Activated T-helper 2 cell treated with anti-CD3 and anti-CD28 coated beads, Interferon-gamma antibody, Interleukin-2, Interleukin-4, amounts not matched to agents 10 μg/mL and 5 μg/mL and 100 μg/mL, durations not matched to agents 14 hours and 24 hours and 36 hours (primary cell): ENCODE measurements at places on chromosomes 5 and 9.

DNA sequence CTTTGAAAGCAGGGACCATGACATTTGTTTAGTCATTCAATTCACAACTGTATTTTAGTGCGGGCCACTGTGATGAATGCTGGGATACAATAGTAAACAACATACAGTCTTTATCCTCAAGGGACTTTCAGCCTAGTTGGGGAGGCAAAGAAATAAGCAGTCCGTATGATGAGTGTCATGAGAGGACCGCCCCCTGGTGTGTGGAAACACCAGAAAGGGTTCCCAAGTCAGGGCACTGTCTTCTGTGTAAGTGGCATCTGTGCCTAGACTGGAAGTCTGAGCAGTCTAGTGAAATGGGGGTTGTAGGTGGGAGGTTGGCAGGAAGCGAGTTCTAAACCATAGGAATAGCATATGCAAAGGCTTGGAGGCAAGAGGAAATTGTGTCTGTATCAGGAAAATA lies 6.8 kb downstream of the C9orf43 start:
- no peak for DNase-seq

DNA sequence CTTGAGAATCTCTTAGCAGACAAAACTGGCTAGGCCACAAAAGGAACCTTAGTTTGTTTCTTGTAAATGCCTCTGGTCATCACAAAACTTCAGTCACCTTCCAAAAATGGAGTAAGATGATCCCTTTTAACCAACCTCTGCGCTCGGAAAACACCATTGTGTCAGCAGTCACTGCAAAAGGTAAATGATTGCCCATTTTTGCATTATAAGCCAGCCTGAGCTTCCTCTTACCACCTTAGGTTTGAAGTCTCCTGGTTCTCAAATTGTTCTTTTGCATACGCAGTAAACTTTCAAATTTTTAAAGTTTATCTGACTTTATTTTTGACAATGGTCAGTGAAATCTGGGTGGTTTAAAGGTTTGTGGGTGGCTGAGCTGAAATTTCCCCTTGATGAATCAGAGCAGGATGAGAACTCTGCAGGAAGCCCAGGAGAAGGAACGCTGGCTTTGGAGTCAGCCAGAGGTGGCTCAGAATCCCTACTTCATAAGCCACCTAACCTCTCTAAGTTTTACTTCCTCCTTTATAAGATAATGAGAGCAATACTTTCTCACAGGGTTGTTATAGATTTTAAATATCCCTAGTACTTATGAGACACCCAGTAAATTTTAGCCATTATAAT lies 131.4 kb downstream of the MED10 start:
- no peak for DNase-seq

DNA sequence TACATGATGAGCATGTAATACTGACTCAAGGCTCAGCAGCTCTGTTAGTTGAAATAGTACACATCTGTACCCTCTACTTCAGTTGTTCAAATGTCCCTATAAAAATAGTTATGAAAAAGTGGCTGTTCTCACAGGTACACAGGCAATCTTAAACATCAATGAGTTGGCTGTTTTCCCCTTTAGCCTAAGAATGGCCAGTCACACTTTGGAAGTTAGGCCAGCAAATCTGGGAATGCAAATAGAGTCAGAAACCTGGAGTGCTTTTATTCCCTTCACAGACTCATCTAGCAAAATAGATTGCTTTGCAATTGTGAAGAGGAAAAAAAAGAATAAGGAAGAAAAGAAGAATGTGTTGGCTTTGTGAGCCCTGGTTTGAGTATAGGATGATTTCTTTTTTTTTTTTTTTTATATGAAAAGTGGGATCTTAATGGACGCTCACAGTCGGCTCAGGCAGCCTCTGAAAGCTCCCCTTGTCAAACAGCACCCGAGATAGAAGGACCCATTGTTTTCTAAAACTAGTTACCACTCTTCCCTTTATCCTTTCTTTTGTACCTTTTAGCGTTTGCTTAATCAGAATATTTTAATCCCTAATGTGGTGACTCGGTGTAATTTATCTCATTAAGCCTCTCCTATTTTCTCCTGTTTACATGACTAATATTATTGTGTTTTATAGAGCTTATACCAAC lies 27.9 kb upstream of the TLE1 start:
- no peak for DNase-seq

DNA sequence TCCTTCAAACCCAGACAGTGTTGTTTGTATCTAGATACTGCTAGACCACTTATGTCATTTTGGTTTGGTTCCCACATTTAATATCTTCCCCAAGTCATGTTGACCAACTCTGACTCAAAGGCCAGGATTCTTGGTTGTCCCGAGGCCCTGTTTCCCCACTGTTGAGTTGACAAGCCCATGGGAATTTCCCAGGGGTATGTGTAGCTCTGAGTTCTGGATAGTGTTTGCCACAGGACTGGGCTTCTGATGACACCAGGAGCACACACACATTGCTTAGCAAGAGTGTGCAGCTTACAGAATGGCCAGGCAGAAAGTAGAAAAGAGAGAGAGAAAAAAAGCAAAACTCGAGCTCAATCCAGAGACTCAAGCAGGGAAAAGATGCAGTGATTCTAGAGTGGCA lies 214.4 kb downstream of the NXNL2 start:
- no peak for DNase-seq

DNA sequence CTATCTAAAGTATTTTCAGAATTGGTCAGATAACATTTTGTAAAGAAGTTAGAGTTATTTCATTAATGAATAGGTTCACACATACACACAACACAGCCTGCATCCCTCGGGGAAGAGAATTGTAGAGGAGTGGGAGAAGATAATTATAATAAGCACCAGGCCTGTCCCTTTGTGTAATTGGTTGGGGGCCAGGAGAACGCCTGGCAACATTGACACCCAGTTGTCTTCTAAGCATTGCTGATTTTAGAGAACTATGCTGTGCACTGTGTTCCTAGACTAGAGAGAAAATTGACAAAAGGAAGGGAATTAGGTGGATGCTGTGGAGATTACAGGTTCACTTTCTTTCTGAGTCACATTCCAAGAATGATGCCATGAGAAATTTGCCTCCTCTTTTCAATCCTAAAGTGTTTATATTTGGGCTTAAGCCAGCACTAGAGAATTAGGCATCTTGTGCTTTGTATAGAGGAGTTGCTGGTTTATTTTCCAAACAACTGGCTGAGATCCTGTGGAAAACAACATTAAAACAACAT lies 247.6 kb downstream of the COX7C start:
- no peak for DNase-seq

- DNase-seq = no peak
Measured at GRCh38 chr5:148186248-148187003, 16.4 kb upstream of the SPINK6 start.

DNA sequence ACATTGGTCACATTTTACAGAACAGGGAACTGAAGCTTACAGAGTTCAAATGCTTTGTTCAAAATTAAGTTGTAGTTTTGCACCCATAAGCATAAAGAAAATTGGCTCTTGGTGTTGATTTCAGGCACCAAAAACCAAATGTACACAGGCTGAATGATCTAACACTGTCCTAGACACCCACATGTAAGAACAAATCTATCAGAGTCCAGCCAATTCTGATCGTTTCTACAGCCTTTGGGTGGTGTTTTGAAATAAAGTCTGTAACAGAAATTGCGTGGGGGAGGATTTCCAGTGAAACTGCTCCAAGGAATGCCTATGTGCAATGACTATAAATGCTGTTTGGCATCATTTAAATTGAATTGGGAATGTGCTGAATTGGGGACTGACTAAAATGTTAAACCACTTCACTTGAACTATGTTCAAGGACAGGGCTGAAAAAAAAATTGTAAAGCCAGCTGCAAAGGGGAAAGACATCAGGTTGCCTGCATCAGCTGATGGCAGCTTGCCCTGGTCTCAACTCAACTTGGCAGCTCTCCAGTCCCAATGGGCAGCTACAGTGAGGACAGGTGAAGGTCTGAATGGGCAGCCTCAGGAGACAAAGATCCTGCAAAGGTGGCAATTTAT lies 92.2 kb upstream of the TRPC7 start:
- DNase-seq = no peak

DNA sequence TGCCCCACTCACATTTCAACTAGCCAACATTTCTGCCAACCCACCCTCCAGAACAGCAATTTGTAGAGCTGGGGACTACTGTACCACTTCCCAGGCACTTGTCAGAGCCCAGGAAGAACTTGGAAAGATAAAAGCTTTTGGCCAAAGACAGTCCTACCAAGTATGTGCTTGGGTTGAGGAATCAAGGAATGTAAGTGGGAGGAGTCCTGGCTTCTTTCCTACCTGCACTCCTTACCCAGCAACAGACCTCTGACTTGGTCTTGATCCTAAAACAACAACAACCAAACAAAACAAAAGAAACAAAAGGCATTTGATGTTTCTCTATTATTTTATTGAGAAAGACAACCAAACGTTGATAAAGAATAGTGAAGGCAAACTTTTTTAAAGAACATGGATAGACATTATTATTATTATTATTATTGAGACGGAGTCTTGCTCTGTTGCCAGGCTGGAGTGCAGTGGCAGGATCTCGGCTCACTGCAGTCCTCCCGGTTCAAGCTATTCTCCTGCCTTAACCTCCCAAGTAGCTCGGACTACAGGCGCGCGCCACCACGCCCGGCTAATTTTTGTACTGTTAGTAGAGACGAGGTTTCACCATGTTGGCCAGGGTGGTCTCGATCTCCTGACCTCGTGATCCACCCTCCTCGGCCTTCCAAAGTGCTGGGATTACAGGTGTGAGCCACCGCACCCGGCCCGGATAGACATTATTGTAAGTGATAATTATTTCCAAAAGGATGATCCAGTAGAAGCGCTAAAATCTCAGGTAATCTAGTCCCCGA lies 33.5 kb downstream of the ANXA2R start:
- DNase-seq = no peak

DNA sequence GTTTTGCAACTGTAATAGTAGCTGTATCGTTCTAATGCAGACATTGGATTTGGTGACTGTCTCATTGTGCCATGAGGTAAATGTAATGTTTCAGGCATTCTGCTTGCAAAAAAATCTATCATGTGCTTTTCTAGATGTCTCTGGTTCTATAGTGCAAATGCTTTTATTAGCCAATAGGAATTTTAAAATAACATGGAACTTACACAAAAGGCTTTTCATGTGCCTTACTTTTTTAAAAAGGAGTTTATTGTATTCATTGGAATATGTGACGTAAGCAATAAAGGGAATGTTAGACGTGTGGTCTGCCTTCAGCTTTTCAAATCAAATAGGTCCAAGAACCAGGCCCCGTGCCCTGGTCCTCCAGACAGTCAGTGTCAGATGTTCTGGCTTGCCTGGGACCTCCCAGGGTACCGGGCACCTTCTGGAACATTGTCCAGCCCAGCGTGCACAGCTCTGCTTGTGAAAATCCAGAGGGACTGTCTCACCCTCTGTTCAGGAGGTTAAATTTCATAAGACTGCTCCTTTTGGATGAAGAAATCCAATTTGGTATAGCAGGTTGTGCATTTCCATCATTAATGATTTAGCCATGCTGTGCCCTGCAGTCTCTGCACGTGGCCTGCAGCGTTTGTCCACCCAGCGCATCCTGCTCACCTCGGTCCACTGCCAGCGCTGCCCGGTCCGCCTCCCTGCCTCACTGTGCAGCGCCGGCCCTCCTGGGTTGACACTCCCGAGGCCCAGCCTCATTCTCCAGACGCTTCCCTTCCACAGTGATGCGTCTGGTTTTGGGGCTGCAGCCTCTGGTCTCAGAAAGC lies 6.6 kb upstream of the AHRR start:
- no peak for DNase-seq

DNA sequence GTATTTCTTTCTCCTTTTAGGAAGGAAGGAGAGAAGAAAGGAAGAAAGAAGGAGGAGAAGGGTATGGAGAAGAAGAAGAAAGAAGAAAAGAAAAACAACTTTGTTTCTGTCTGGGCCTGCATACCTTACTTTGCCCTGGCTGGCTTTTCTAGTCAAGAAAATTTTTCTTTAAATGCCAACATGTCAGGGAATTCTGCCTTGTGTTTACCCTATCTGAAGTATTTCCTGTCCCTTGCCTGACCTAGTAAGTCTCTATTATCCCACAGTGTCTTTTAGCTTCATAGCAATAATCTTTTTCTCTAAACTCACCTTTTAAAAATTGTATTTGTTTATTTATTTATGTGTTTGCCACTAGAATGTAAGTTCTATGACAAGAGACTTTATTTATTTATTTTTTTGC lies 1864.1 kb downstream of the EFNA5 start:
- DNase-seq = no peak

GRCh38 chr5:154118893-154119336 lies 71.6 kb upstream of the GALNT10 start:
- DNase-seq = no peak

GRCh38 chr5:157189223-157189622 lies 8.6 kb downstream of the ITK start:
- DNase-seq = peak; percentile 6

- DNase-seq = no peak
Measured at GRCh38 chr5:149969181-149969930, 8.8 kb downstream of the SLC26A2 start.

DNA sequence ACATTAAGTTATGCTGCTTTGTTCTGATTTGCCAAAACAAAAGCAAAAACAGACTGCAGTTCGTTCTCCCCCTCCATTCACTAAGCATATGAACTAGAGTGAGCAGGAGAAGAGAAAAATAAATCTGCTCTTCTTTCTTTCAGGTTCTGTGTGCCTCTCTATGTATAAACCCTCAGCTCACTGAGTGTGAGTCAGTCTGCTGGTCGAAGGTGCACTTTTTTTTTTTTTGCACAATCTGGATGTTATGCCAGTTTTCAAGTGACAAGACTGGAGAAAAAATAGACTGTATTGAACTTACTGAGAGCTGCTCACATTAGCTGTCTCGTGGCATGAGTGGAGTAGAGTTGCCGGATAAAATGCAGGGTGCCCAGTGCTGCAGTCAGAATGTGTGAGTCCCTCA lies 244.6 kb upstream of the ATP10B start:
- no peak for DNase-seq

- peak; percentile 50 for DNase-seq
Measured at GRCh38 chr9:20242510-20243189, 379.6 kb downstream of the MLLT3 start.

- DNase-seq = no peak
Measured at GRCh38 chr5:6950860-6951259, 237.6 kb downstream of the TENT4A start.

DNA sequence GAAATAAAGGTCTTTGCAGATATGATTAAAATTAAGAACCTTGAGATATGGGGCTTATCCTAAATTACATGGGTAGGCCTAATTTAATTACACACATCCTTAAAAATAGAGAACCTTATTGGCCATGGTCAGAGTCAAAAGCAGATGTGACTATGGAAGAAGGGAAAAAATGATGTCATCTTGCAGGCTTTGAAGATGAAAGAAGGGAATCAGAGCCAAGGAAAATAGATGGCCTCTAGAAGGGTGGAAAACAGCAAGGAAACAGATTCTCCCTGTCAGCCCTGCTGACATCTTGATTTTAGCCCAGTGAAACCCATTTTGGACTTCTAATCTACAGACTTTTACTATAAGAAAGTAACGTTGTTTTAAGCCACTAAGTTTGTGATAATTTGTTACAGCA lies 37.6 kb upstream of the KCNN2 start:
- DNase-seq = no peak

GRCh38 chr9:131237291-131237690 lies 39.0 kb downstream of the FAM78A start:
- no peak for DNase-seq

DNA sequence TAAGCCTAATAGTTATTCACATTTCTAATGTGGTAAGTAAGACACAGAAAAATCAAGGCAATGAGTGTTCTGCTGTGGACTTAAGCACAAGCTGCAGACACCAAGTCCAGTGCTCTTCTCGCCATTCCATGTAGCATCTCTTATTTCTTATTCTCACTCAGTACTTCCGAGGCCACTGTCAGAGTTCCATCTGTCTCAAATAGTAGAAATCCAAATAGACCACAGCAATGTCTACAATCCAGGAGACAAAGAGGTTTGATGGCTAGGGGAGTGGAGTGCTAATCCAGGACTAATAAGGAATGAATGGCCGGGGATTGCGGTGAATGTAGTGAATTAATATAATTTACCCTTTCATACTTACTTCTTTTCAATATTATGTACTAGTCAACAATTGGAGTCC lies 147.3 kb downstream of the FBXL7 start:
- no peak for DNase-seq
